ENCODE measurements at places on chromosomes 4 and X. TPM values are rescaled to one million over a fixed set of nuclear protein-coding genes. Genes with fewer than 3 reads are reported as not detected.

DNA sequence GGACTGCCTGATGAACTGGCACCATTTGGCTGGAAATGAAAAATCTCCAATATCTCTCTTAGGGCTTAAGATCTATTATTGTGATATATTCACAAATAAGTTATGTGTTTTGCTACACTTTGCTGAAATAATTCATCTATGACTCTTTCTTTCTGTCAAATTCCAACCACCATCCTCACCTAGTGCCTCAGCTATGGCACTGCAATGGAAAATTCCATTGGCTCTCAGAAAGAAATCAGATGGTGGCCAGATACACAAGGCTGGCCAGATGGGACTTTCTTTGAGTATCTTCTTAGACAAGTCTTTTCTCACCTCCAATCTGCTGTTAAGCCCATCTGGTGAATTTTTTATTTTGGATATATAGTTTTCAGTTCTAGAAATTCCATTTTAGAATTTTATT is 28.0 kb downstream of the NAT8L start:
- no peak for DNase-seq

The ANKRD50 gene
- total RNA-seq = 6.8 TPM

The ZBED1 gene
- total RNA-seq = 11.8 TPM

The CSAG1 gene
- total RNA-seq = 6.6 TPM

DNA sequence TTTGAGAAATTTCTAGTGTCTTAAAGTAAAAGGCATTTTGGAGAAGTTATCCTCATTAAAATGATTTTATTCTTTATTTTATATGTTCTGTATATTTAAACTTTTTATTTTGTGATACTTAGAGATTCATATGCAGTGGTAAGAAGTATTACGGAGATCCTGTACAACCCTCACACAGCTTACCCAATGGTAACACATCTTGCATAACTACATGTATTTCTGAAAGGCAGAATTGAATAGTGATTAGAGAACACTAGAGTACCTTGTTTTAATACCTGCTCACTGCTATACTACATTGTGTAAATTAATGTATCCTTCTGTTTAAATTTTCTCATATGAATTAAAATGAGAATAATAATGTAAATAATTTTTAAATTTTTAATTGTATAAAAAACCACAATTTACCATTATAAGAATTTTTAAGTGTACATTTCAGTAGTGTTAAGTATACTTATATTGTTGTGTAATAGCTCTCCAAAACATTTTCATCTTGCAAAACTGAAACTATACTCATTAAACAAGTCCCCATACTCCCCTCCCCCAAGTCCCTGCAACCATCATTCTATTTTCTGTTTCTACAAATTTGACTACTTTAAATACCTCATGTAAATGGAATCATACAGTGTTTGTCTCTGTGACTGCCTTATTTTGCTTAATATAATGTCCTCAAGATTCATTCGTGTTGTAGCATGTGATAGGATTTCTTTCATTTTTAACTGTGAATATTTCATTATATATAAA is 45.4 kb downstream of the INTS12 start:
- no peak for DNase-seq

The CXCL10 gene
- total RNA-seq = 1.1 TPM

DNA sequence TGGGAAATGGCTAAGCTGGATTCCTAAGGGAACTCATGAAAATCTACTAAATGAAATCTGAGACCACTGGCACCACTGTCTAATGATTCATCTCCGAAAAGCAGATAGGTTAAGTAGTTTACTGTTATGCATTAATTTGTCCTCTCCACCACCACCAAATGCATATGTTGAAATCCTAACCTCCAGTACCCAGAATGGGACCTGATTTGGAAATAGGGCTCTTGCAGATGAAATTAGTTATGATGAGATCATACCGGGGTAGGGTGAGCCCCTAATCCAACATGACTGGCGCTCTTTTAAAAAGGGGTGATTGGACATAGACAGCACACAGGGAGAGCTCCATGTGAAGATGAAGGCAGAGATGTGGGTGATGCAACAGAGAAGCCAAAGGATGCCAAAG is 124.9 kb upstream of the GUCY1A1 start:
- peak; percentile 12 for DNase-seq

The BEND4 gene
- 0.17 TPM for total RNA-seq

GRCh38 chr4:17437396-17437795 is 74.5 kb downstream of the QDPR start:
- DNase-seq = no peak

The SLITRK4 gene
- total RNA-seq = not detected

The LGI2 gene
- total RNA-seq = not detected

DNA sequence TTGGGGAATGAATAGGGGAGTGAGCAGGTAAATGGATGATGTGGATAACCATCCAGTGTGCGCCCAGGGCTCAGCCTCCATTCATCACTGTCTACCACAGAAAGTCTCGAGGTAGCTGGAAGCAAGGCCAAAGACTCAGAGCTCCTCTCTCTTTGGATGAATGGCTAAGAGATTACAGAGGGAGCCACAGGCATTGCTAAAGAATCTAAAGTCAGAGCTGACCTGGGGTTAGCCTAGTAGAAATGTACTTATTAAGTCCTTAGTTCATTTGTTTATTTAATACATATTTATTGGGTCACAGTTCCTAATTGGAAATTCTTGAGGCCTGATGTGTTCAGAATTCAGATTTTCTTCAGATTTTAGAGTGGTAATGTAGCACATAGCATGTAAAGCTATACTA is 88.7 kb upstream of the HPF1 start:
- no peak for DNase-seq

- no peak for DNase-seq
Measured at GRCh38 chr4:84837751-84838150, 128.7 kb downstream of the WDFY3 start.

- peak; percentile 21 for DNase-seq
Measured at GRCh38 chr4:21806991-21807390, 141.6 kb downstream of the KCNIP4 start.

- DNase-seq = no peak
Measured at GRCh38 chrX:572538-573124, 58.0 kb upstream of the SHOX start.

The NAA11 gene
- total RNA-seq = 0.17 TPM

Measured in M059J (cell line).